ENCODE measurements at places on chromosomes 13 and 19.

DNA sequence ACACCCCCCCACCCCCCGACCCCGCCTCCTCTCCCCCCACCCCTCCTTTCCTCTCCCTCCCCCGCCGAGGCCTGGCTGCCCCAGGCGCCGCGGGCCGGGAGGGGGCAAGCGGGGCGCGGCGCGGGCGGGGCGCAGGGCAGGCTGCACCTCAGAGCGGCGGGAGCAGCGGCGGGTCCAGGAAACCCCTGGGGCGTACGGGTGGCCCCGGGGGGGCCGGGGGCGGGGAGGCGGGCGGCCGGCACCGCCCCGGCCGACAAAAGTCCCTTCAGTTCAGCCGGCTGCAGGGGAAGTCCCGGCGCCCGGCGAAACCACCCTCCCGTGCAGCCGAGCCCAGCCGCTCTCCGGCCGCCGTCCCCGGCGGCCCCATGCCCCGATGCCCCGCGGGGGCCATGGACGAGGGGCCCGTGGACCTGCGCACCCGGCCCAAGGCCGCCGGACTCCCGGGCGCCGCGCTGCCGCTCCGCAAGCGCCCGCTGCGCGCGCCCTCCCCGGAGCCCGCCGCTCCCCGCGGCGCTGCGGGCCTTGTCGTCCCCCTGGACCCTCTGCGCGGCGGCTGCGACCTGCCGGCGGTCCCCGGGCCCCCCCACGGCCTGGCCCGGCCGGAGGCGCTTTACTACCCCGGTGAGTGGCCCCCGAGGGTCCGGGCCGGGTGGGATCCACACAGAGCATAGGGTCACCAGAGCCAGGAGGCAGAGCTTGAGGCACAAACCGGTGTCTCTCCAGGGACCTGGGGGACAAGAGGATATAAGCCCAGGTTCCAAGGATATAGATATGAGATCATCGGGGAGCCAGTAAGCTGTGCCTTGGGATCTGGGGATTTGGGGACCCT, at the start of gene BCL3:
Gene BCL3 (plus strand): TSS at position 283 of the 829 bp plus-strand sequence. CDS start 83 bp downstream, at position 366.
- DNase-seq, result no peak

GRCh38 chr19:44626048-44626624, 12.8 kb downstream of the IGSF23 start:
- no peak for DNase-seq

DNA sequence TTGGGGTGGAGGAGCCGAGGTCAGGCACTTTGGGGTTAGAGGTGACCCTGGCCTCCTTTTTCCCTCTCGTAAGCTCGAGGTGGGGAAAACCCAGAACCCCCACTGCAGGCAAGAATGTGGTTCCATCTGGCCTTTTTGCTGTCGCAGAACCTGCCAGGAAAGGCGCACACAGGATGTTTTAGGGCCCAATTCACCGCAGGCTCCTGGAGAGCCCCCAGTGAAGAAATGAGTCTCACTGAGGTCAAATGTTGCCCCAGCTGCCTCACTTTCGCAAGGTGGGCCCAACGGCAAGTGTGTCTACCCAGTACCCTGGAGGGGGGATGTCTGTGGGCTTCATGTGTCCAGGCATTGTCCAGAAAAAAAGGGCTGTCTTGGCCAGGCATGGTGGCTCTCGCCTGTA, 61.8 kb downstream of the PEX11G start:
- no peak for DNase-seq

- no peak for DNase-seq
These were observed 29.9 kb downstream of the UNC13A start for GRCh38 chr19:17658240-17658639.

- DNase-seq, result no peak
These were observed 14.6 kb downstream of the HIF3A start for GRCh38 chr19:46311444-46311843.

- DNase-seq, result no peak
These were observed 2.9 kb upstream of the ZIC5 start for GRCh38 chr13:99974296-99974938.

GRCh38 chr13:97889803-97890202, 63.7 kb upstream of the IPO5 start:
- DNase-seq, result no peak

GRCh38 chr19:4115050-4115817, 8.7 kb downstream of the MAP2K2 start:
- DNase-seq, result no peak

- no peak for DNase-seq
These were observed 148.2 kb downstream of the RAP2A start for GRCh38 chr13:97582170-97582569.

- no peak for DNase-seq
These were observed 645.9 kb downstream of the GPC5 start for GRCh38 chr13:92044351-92044750.

GRCh38 chr13:100195568-100195967, 106.7 kb downstream of the PCCA start:
- no peak for DNase-seq

GRCh38 chr13:79423340-79423739, 17.3 kb upstream of the RBM26 start:
- no peak for DNase-seq

- DNase-seq, result no peak
These were observed 117.4 kb upstream of the FNDC3A start for GRCh38 chr13:48858122-48858902.

GRCh38 chr13:32390048-32390447, 37.9 kb downstream of the N4BP2L1 start:
- DNase-seq, result no peak

GRCh38 chr13:44224450-44225149, 149.0 kb upstream of the SERP2 start:
- DNase-seq, result no peak

DNA sequence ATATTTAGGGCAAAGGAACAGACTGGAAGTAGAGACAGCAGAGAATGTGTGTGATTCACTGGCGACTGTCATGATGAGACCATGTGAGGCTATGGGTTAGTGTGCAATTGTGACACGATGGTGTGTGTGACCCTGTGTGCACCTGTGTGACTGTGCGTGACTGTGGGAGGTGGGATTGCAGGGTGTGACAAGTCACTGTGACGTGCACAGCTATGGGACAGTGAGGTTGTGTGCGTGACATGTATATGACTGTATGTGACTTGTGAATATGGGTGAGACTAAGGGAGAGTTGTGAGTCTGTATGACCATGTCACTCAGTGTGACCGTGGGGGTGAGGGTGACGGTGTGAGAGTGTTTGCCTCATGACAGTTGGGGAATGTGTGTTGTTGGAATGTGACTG, 3.4 kb upstream of the GIPR start:
- DNase-seq, result no peak

DNA sequence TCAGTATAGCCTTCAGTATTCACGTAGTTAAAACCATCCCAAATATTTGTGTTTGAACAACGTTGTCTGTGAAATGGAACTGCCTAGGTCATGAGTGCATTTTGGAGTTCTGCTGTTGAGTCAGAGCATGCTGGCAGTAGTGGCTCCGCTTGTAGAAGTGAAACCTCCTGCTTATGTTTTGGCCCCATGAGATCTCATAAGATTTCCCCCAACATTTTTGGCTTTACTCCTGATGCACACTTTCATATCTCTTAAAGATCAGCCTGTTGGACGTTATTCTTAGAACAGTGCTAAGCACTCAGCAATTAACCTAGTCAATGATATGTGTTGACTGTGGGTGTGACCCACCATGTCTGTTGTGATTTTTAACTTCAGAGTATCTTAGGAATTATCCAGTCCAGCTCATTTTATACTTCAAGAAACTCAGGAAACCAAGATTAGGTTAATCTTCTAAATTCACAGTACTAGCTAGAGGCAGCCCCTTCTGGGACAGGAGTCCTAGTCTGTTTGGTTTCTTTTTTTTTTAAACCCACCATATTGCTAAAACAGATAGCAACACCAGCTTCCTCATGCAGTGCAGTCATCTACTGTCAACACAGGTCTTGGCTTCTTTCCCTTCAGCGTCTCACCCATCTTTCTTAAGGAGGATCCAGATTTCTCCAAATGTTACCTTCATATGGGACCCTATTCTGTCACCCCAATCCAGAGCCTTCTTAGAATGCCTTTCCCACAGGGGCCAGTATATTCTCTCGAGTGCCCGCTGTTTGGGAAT, 26.2 kb downstream of the RAP2A start:
- no peak for DNase-seq

DNA sequence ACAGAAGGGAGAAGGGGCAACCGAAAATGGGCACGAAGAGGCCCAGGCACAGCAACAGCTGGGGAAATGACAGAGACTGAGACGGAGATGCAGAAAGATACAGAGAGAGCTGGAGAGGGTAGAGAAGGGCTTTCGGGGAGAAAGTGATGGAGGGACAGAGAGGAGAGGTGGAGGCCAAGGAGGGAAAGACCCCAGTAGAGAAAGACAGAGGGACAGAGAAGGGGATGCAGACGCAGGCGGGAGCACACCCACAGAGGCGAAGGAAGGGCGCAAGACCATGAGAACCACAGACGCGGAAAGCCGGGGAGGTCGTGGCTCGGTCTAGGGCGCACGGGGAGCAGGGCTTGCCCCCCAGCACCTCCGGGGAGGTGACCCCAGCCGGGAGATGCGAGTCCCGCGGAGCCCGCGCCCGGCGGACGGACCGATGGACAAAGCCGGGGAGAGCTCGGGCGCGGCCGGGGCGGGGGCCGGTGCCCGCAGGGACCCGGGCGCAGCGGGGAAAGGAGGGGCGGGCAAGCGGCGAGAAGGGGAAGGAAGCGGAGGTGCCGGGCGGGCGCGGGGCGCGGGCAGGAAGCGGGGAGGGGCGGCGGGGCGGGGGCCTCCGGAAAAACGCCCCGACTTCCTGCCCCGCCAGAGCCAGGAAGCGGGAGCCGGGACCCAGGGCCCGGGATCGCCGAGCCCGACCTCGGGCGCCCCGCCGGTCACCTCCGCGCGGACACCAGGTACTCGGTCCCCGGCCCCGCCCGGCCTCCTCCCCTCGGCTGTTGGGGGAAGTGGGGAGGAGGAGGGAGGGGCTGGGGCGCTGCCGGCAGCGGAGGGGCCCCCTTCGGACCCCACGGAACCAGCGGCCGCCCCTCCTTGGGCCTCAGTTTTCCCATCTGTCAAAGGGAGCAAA, at the start of gene ARHGEF1:
Gene ARHGEF1 (plus strand): TSS at position 617 of the 895 bp plus-strand sequence. CDS start 4,899 bp downstream, outside the sequence.
- no peak for DNase-seq

DNA sequence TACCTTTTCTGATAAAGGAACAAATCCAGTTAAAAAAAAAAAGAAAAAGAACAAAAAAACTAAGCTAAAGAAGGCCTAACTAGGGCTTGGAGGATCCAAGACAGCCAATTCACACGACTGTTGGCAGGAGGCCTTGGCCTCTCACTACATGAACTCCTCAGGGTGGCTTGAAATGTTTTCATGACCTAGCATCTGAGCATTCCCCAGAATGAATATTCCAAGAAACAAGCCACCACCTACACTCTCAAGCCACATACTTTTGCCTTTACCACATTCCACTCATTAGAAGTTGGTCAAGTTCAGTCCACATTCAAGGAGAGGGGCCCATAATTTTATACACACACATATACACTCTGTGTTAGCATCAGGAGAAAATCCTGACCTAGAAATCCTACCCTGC, 97.6 kb upstream of the SIAH3 start:
- no peak for DNase-seq

GRCh38 chr19:15105044-15105443, 2.2 kb upstream of the SYDE1 start:
- no peak for DNase-seq

- no peak for DNase-seq
These were observed 482 bp downstream of the ARHGAP45 start for GRCh38 chr19:1067341-1067957.

- DNase-seq, result no peak
These were observed 3.4 kb downstream of the ZNF430 start for GRCh38 chr19:21023901-21024300.

DNA sequence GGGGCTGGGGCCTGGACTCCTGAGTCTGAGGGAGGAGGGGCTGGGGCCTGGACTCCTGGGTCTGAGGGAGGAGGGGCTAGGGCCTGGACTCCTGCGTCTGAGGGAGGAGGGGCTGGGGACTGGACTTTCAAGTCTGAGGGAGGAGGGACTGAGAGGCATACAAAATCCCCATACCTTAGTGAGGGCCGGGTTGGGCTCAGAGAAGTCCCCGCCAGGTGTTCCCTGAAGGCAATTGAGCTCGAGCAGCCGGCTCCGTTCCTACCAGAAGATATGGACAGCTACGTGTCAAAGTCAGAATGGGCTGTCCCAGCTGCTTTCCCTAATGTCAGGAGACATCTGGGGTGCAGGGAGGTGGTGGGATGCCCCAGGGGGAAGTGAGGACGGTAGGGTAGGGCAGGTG, 9.5 kb downstream of the PHLDB3 start:
- no peak for DNase-seq

DNA sequence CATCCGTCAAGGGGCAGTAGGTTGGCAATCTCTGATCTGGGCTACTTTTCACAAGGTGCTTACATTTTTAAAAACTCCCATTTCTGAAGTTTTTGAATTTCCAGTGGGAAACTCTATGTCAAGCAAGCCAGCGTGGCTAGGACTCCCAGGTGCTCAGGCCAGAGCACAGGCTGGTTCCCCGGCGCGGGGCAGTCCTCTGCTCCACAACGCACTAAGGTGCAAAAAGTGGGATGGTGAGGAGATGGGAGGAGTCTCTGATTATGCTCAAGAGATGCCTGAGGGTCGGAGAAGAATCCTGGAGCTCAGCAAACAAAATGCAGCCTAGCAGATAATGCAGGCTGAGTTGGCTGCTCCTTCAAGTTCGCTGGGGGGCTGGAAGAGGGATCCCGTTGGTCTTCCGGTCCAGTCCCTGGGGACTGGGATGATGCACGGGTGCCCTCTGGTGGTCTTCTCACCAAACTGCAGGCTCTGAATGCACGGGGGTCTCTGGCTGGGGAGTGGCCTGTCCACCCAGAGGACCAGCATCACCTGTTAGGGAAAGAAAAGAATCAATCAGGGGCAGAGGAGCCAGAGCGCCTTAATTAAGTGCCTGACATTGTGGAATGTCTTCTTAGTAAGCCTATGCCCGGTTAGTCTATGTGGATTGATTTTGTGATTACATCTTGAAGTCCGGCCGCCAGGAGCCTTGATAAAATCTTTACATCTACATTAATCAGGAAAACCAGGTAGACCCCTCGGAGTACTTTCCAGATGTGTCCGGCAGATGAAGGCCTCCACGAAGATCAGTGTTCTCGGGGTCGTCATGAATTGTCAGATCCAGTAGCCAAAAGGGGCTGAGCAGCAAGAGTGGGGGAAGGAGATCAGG, 244.4 kb upstream of the MAB21L1 start:
- DNase-seq, result peak; percentile 17

GRCh38 chr19:10114651-10115391, 3.3 kb downstream of the P2RY11 start:
- no peak for DNase-seq

- no peak for DNase-seq
These were observed 34.3 kb downstream of the FAM216B start for GRCh38 chr13:42815681-42816080.

DNA sequence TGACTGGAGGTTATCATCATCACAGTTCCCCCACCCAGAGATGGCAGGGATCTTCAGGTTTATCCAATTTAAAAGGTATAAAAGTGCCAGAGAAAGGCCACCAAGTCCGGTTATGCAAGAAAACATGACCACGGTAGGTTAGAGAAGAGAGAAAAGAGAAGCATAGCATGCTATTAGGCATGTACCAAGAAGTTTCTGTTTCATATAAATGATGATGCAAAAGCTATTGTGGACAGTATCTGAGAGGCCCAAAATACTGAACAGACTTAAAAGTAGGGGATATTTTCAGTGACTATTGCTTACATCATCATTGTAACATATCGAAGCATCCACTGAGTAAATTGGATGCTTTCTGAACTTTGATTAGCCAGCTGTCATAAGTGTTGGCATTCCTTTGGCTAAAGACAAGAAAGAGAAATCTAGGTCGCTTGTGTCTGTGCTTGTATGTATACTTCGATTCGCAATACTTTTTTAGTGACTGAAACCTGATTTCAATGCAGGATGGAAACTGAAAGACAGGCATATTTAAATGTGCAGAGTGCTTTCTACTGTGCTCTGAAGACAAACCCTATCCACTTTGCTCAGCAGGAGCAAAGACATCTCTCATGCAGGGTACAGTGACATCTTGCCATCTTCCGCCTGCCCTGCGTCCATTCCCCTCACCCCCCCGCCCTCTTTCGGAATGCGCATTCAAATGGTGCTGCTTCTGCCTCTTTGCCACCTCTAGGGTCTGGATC, 180.3 kb downstream of the SHISA2 start:
- no peak for DNase-seq
